Activated CD4-positive, alpha-beta memory T cell treated with anti-CD3 and anti-CD28 coated beads for 36 hours (primary cell): ENCODE measurements at places on chromosomes 4 and X. TPM values are rescaled to one million over a fixed set of nuclear protein-coding genes. Genes with fewer than 3 reads are reported as not detected.

DNA sequence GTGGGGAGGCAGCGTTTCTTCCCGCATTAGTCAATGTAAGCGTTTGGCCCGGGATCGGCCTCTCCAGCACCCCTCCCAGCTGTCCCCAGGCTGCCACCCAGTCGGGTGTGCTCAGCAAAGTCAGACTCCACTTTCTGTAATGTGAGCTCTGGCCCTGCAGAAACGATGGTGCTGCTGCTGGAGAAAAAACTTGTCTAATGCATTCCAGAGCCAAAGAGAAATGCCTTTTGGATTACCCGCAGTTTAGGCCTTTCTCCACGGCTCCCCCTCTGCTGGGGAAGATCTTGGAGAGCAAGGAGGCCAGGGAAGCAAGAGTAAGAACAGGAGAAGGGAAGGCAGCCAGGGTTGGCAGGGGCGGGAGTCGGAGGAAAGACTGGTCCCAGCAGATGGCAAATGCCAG is 55.2 kb downstream of the ELF4 start:
- H3K4me1 ChIP-seq, result no peaks in the 10 kb centered on the region
- no peaks in the 10 kb centered on the region for H3K27me3 ChIP-seq
- H3K36me3 ChIP-seq, result no peaks in the 10 kb centered on the region

Gene TRIM61
- 1.0 TPM for total RNA-seq

Gene SLITRK4
- not detected for total RNA-seq

Gene STPG2
- not detected for total RNA-seq

DNA sequence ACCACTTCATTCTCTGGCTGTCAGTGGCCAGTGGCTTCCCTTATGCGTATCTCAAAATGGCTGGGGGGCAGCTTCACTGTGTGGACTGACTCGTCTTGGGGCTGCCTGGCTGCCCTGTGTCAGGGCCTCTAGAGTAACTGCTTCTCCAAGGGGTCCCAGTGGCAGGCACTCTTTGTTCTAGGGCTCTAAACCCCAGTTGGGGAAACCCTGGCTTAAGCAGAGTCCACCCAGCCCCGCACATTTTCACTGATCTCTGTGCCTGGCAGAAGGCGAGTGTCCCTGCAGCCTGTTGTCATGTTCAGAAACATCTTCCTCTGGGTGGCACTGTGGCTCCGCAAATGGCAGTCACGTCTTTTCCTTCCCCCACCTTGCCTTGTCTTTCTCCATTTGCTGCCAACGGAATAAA is 59.7 kb downstream of the NBDY start:
- no peaks in the 10 kb centered on the region for H3K36me3 ChIP-seq
- no peaks in the 10 kb centered on the region for H3K27me3 ChIP-seq
- DNase-seq, result no peak
- no peak overlapping the region for H3K4me3 ChIP-seq

Gene PRDM8
- total RNA-seq, result 3.0 TPM

- H3K4me1 ChIP-seq, result no peaks in the 10 kb centered on the region
- no peak overlapping the region for H3K27ac ChIP-seq
- no peaks in the 10 kb centered on the region for H3K36me3 ChIP-seq
- H3K27me3 ChIP-seq, result peaks cover 6% of the 10 kb centered on the region
- no peak for DNase-seq
- H3K4me3 ChIP-seq, result no peak overlapping the region
These were observed 3.0 kb downstream of the STARD8 start for GRCh38 chrX:68650491-68650890.

Gene OTC
- not detected for total RNA-seq

- H3K27ac ChIP-seq, result no peak overlapping the region
- H3K36me3 ChIP-seq, result no peaks in the 10 kb centered on the region
- H3K4me3 ChIP-seq, result no peak overlapping the region
- no peak for DNase-seq
- peaks cover 5% of the 10 kb centered on the region for H3K27me3 ChIP-seq
- H3K4me1 ChIP-seq, result no peaks in the 10 kb centered on the region
These were observed 125.7 kb downstream of the CRLF2 start for GRCh38 chrX:1086444-1087409.

DNA sequence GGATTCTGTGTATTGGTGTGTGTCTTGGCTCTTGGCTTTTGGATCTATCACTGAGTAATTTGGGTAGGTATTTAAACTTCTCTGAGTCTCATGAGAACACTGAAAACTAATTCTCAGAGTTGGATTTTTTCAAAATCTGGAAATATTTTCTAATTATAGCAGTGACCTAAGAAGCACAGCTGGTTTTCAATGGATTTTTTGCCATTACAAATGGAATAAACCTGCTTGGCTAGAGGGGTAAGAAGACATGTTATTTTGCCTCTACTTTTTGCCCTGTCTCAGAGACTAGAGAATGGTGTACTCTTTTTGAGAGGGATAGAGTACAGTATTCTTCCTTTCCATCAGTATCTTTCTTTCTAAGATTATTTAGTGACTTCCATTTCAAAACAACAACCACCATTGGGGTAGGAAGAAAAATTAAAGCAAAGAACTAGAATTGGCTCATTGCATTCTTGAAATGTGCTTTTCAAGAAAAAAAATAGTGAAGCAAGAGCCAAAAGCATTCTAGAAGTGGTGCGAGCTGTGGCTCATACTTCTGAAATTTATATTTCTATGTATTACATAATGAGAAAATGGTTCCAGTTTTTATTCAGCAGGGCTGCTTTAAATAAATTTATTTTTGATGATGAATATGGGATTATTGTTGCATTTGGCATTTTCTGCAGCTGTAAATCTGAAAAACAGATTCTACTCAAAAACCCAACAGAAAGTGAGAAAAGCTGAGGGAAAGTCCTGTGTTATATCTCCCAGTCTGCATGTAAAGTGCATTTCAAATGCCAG is 850.2 kb upstream of the SLIT2 start:
- H3K27me3 ChIP-seq, result no peaks in the 10 kb centered on the region
- H3K27ac ChIP-seq, result no peak overlapping the region
- no peaks in the 10 kb centered on the region for H3K4me1 ChIP-seq
- no peak overlapping the region for H3K4me3 ChIP-seq

Gene FAM184B
- total RNA-seq, result not detected

DNA sequence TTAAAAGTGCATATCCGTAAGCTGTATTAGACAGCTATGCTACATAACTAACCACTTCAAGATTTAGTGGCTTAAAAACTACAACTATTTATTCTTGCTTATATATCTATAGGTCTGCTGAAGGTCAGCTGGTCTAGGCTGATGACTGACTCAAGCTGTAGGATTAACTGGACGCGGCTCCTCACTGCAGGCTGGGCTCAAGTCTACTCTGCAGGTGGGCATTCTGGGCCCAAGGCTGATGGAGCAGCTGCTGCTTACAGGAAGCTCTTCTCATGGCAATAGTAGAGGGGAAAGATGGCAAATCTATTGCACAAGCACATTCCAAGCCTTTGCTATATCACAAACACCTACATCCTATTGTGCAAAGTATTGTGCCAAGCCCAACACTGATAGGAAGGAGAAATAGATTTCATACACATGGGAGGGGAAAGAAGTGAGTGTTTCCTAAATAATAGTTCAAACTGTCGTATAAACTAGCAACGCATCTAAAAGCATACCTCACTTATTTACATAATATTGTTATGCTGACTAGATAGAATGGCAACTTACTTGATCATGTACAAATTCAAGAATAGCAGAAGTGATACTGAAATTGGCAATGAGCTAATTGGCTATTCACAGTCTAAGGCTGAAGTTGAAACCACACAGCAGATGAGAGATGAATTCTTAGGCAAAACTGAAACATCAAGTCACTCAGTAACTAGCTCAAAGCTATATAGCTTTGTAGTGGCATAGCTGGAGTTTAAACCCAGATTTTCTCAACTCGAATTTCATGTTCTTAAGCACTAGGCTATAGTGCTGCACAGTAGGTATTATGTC is 263.8 kb downstream of the NKX6-1 start:
- H3K27me3 ChIP-seq, result no peaks in the 10 kb centered on the region
- no peak overlapping the region for H3K4me3 ChIP-seq
- no peaks in the 10 kb centered on the region for H3K4me1 ChIP-seq
- DNase-seq, result no peak
